ENCODE measurements at places on chromosomes 11 and 22.

DNA sequence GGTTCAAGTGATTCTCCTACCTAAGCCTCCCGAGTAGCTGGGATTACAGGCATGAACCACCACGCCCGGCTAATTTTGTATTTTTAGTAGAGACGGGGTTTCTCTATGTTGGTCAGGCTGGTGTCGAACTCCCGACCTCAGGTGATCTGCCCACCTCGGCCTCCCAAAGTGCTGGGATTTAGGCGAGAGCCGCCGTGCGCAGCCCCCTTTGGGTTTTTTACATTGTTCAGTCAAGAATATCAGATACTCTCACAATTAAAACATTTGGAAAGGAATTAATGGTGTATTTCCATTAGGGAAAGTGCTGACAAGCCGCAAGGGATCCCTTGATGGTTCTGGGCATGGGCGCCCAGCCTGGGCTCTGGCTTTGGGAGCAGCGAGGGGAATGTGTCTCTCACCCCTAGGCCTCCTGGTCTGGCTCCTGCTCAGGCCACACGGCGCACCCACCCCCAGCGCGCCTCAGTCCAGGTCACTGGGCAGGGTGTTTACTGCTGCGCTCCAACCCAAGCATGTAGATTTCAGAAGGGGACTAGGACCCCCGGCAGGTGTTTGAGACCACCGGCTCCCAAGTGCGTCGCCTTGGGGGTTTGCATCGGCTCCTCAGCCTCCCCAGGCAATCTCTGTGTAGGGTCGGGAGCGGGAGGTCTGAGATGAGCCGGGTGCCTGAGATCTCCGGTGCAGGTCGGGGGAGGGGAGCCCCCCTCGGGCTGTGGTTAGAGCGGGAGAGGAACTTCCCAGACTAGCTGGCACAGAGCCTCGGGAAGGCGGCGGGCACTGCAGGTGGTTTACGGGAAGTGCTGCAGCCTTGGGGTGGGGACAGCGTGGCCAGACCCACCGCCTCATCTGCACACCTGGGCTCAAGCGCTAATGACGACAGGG is 809 bp upstream of the IRF7 start:
- DNase-seq, result no peak

DNA sequence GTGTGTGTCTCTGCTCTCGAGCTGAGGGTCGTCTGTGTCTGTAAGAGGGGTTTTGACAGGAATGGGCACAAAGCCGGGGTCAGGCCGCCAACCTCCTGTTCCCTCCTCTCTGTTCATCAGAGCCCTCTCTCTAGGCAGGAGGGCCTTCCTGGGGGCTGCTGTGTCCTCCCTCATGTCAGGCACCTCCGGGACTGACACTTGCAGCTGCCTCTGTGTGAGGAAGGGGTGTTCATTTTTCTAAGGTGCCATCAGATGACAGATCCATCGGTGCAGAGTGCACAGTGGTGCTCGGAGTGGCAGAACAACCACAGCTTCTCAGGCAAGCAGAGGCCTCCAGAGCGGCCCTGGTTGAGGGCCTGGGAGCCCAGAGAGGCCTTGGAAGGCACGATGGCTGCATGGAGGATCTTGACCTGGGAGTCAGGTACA is 265.4 kb upstream of the B3GAT1 start:
- DNase-seq, result no peak

GRCh38 chr11:17257196-17257595 is 19.3 kb upstream of the NUCB2 start:
- DNase-seq, result no peak

GRCh38 chr11:122440811-122441665 is 214.5 kb upstream of the UBASH3B start:
- DNase-seq, result peak; percentile 81

DNA sequence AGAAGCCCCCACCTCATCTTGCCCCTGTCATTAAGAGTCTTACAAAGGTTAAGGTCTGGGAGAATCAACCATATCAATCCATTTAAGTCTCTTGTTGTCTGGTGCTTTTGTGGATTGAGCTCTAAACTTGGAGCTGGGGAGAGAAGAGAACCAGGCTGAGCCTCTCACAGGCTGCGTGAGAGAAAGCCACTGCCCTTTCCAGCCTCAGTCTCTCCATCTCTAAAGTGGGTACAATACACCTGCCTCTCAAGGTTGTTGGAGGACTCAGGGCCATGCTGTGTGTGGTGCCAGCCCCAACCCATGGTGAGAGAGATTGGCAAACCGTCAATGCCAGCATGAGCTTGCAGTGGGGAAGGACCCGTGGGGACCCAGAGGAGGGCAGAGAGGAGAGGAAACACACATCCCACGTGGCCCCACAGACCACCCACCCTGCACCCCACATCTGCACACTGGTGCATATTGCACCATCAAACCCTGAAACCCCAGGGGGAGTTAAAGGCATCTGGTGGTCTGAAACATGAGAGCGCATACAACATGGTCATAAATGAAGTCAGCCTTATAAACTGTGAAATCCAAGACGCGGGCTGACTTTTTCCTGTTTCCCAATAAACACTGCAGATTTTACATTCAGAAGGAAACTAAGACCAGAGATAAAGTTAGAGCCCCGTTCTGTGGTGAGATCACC is 27.5 kb upstream of the FBLN1 start:
- no peak for DNase-seq

DNA sequence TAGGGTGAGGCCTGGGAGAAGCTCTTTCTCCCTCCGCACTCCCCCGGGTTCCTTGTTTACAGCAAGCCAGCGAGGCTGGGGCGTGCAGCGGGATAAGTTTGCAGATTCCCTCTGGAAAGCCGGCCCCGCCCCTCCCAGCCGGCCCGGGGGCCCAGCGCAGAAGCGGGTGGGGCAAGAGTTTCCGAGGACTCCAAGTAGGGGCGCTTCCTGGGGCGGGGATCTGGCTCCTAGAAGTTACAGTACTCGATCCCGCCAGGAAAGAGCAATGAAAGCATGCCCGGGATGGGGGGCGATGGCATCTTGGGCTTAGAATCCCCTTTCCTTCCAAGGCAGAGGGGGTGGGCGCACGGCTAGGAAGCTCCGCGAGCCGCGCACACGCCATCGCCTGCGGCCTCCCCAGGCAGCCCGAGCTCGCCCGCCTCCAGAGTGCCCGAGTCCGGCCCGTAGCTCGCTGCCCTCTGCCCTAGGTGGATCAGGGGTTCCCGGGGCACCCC is 385 bp downstream of the TST start:
- no peak for DNase-seq

DNA sequence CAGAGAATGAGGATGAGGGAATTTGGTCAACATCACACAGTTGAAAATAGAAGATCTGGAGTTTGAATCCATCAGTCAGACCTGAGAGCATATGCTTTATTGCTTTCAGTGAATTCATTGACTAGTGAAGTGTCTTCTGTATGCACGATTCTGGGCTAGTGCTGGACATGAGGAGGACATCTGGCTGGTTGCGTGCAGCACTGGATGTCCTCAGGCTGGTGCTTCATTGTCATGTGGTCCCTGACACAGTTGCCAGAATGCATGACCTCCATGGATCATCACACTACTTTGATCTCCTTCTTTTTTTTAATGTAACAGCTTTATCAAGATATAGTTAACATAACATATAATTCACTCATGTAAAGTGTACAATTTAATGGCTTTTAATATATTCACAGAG is 44.5 kb upstream of the MMP7 start:
- no peak for DNase-seq

GRCh38 chr11:75403983-75404658 is 4.8 kb downstream of the RPS3 start:
- no peak for DNase-seq

GRCh38 chr22:39439170-39439569 is 17.6 kb upstream of the MGAT3 start:
- DNase-seq, result no peak

DNA sequence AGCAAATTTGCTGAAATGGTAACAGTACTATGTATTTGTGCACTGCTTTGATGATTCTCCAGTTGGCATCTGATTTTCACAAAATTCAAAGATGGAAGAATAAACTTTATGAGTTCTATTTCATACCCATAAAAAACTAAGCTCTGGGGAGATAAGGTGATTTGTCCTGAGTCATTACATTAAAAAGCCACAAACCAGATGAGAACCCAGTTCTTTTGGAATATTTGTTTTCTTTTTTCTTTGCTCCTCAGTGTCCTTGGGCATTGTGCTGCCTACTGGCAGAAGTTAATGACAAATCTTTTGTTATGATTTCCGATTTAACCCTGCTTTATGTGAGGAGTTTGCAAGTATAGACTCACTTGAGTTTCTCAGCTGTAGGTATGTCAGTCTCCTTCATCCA is 45.4 kb upstream of the AMOTL1 start:
- DNase-seq, result no peak

DNA sequence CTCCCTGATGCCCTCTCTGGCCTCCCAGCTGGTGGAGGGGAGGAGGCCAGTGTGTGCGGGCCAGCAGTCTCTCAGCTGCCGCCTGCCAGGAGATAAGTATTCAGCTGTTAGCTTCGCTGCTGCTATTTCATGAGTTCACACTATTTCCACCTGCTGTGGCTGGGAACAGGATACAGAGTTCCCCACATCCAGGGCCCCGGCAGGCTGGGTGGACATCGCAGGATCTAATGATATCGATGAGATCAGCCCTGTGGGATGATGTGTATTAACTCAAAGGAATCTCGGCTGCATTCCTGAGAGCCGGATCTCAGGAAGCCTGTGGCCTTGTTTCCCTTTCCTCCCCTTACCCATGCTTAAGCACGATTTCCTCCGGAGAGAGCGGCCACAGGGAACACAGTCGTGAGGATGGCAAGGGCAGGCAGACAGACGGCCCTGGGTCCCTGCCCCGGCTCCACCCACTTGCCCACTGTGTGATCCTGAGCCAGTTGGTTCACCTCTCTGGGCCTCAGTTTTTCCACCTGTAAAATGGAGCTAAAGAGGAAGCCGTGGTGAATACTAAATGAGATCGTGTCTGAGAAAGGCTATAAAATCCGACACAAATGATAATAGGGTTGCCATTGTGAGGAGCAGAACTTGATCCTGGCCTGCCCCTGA is 6.5 kb upstream of the PVALB start:
- DNase-seq, result no peak

- no peak for DNase-seq
These were observed 1.4 kb downstream of the TSPAN4 start for GRCh38 chr11:843818-844692.

- DNase-seq, result no peak
These were observed 56.9 kb upstream of the PRSS23 start for GRCh38 chr11:86743223-86744118.

GRCh38 chr11:12429155-12429554 is 51.8 kb downstream of the PARVA start:
- no peak for DNase-seq

DNA sequence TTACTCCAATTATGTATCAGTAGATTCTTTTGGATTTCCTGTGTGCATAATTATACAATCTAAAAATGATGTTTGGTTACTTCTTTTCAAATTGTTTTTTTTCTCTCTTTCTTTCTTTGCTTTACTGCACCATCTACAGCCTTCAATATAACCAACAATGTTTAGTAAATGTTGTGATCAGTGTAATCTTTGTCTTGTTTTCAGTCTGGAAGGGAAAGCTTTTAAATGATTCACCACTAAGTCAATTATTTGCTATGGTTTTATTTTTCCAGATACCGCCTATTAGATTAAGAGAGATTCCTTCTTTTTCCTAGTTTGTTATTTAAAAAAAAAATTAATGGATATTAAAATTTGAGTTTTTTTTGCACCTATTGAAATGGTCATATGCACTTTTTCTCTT is 29.8 kb upstream of the ABTB2 start:
- DNase-seq, result no peak
